Activated T-helper 9 cell treated with anti-CD3 and anti-CD28 coated beads, Interleukin-2, amount 50 U/mL, for 16 hours (primary cell): ENCODE measurements at places on chromosomes 2 and 18.

DNA sequence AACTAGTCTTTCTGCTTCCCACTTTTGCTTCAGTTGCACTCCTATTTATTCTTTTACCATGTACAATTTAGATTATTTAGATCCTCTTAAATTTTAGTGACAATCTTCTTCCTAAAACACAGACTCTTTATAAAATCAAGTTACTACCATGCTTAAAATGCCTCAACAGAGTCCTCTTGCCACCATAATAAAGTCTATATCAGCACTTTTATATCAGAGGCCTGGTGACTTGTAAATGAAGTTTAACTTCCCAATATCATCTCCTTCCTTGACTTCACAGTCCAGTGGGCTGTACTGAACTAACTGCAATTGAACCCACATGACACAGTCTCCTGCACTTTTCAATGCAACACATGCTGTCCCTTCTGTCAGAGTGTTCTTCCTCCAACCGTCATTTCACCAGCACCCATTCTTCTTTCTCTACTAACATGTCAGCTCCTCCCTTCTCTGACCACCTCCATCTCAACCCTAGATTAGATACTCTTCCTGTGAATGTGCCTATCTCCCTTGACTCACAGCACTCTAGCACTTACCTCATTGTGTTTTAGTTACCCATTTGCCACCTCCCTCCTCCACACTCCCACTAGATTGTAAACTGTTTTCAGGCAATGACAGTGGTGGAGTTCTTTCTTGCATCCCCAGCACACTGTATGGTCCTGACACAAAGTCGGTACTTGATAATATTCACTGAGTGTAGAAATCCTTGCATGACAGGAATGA, 414.9 kb downstream of the SATB2 start:
- no peak for DNase-seq

- DNase-seq, result no peak
These were observed 81.6 kb downstream of the ASAP2 start for GRCh38 chr2:9288233-9288632.

DNA sequence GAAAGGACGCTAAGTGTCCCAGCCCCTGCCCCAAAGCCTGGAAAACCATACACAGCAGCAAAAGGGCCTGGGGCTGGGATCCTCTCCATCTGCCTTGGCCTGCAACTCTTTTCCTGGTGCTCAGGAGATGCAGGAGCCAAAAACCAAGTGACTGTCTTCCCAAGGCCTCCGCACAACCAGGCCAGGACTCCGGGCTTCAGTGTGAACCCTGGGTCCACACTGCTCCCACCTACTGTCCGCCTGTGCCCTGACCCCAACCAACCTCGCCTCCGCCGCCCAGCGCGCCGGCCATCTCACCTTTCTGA, 1.1 kb downstream of the FEV start:
- DNase-seq, result no peak

DNA sequence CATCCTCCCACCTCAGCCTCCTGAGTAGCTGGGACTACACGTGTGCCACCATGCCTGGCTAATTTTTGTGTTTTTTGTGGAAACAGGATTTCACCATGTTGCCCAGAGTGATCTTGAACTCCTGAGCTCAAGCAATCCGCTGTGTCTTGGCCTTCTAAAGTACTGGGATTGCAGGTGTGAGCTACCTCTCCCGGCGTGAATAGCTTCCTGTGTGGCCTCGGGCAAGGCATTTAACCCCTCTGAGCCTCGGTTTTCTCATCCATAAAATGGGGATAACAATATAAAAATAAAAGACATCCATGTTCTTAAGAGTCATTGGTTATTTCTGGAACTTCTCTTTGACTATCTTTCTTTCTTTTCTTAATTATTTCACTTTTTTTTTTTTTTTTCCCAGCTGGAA, 19.3 kb upstream of the ADCY3 start:
- no peak for DNase-seq

GRCh38 chr2:24047703-24048033, 477 bp upstream of the WDCP start:
- DNase-seq, result no peak

GRCh38 chr2:147782141-147782930, 62.5 kb upstream of the ACVR2A start:
- DNase-seq, result no peak

DNA sequence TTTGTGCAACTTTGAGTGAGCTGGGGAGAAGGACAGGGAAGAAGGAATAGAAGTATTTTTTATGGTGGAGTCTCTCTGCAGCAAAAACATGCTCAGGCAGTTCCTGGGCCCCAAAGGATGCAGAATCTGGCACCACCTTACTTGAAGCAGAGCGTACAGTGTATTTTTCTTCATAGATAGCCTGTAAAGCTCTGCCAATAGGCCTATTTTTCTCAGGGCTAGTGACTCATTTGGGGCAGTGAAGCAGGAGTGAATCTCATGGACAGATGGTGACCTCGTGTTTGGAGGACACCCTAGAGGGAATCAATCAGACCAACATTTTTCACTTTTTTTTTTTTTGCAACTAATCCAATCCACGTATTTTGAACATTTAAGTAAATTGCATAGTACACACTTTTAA, 268.1 kb upstream of the CXCR4 start:
- no peak for DNase-seq

DNA sequence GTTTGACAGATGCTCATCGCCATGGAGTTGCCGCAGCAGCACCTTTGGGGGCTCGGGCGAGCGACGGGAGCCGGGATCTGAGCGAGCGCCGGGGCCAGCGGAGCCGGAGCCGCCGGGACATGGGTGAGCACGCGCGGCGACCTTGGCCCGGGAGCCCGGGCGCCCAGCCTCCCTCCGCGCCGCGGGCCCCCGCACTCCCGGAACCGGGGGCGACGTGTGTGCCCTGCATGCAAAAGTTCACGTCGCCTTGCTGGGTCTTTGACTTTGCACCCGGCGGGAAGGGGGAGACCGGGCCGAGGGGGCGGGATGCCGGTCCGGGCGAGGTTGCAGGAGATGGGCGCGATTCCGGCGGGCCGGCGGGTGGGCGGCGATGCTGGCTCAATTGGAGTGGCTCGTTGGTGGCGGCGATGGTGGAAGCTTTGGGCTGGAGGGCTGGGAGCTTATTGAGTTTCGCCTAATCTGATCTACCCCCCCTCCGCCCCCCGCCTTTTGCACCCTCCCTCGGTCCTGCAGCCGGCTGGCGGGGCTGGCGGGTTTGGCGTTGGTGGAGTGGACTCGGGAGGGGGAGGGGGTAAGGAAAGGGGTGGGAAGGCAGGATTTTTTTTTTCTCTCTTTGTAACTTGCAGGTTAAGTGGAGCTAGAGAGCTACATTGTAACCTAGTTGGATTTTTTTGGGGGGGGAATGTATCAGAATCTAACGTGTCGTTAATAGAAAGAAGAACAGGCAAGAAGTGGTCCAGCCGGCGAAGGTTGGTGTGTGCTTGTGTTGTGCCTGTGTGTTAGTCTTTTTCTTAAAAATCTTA, at the start of gene SETBP1:
SETBP1 (plus strand) TSS at position 616 of the 803 bp plus-strand sequence. CDS start 20,459 bp downstream, outside the sequence.
- DNase-seq, result peak; percentile 10

- DNase-seq, result no peak
These were observed 228.0 kb downstream of the IKZF2 start for GRCh38 chr2:212923393-212923792.

GRCh38 chr2:229703909-229704630, 10.3 kb downstream of the DNER start:
- DNase-seq, result no peak

DNA sequence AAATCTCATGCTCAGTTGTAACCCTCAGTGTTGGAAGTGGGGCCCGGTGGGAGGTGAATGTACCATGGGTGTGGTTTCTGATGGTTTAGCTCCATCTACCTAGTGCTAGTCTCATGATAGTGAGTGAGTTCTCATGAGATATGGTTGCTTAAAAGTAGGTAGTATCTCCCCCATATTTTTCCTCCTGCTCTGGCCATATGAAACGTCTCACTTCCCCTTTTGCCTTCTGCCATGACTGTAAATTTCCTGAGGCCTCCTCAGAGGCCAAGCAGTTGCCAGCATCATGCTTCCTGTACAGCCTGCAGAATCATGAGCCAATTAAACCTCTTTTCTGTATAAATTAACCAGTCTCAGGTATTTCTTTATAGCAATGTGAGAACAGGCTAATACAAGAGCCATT, 62.8 kb upstream of the RNF152 start:
- DNase-seq, result no peak

DNA sequence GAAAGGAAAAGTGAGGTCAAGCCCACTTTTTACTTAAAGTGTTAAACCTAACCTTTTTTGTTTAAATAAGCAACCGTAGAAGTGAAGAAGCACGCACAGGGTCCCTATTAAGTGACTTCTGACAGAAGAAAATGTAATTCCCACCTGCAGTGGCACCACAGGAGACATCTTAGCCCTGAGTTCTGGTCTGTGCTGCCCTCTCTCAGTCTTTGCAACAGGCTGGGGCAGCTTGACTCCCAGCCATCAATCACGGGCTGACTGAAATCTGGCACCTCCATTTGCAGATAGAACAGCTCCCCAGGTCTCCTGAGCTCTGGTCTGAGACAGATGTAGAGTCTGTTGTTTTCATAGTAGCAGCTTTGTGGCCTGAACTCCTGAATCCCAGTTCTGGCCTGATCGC, 170.0 kb downstream of the LTBP1 start:
- no peak for DNase-seq
